ENCODE measurements at places on chromosomes 3 and 15.
A peak's percentile ranks its signal among the peaks of the same experiment; 100 is the strongest.

DNA sequence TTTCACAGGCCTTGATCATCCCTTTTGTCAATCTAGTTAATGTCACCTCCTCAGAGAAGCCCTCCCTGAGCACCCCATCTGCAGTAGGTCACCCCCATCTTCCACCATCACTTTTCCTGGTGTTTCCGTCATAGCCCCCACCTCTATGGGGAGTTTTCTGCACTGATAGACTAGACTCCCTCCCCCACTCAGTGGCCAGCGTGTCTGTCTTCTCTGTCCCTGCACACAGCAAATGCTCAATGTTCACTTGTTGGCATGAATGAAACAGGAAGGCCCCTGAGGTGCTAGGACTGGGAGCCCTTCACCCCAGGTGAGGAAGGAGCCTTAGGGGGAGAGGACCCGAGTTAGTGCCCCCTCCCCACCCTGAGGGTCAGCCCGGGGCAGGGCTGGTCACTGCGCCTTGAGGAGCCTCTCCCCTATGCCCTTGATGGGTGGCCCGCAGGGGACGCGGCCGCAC is 15.8 kb upstream of the FANCD2 start:
- no peak for DNase-seq

DNA sequence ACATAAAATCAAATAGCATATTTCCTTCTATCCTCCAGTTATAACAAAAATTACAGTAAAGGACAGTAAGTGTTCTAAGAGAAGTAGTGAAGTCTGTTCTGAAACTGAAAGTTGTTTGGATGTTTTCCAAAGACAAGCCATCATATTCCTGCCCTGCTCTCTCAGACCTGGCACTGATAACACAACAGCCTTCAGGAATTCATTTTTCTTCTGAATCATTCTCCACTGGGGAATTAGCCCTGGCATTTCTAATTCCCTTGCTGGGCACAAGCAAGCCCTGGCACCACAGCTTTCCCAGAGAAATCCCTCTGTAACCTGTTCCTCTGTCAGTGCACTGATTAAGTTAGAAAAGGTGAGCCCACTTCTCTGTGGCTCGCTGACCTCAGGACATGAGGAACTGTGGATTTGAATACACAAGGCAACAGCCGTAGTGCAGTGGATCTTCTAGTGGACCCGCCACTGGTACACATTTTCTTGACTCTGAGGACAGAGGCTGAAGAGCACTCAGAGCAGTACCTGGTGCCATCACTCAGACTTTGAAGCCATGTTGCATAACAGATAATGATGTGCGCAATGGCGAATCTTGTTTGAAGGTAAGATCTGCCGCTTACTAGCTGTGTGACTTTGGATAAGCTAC is 61.6 kb downstream of the WWTR1 start:
- no peak for DNase-seq

GRCh38 chr3:48422272-48422671 is 7.6 kb downstream of the PLXNB1 start:
- DNase-seq: no peak

DNA sequence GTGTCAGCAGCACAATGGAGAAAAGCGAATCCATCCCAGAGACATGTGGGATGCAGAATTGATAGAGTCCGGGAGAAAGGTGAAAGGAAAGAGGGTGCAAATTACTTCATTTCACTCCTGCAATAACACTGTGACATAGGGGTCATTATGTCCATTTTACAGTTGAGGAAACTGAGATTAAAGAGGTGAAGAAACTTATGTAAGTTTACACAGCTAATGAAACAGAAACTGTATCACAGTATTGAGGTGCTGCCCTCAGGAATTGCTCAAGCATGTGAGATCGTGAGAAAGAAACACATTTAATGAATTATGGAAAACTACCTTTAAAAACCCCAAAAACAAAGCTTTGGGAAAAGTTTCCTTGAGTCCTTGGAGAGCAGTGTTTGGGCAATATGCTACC is 103.6 kb upstream of the PFN2 start:
- DNase-seq: no peak

- DNase-seq: no peak
Observed at GRCh38 chr15:101103598-101103997, 148.2 kb downstream of the CHSY1 start.

DNA sequence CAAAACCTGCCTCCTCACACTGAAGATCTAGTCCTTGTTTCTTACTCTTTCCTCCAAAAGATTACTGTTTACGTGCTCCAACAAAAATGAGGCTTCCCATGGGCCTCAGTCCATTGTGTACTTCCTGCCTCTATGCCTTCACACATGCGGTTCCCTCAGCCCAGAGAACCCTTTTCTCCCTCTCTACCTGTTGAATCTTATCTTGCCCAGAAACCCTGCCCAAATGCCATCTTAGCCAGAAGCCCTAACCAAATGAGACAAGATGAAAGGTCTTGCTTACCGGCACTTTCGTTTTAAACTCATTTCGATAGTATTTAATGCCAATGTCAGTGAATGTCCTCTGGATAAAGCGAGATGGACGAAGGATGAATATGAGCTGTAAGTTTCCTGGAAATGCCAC is 85.5 kb downstream of the B3GNT5 start:
- DNase-seq: no peak

- no peak for DNase-seq
Observed at GRCh38 chr3:97579365-97579764, 185.2 kb upstream of the ARL6 start.

- DNase-seq: no peak
Observed at GRCh38 chr3:113514265-113514769, 639 bp downstream of the SPICE1 start.

- no peak for DNase-seq
Observed at GRCh38 chr3:126994661-126995245, 11.8 kb downstream of the PLXNA1 start.

- DNase-seq: no peak
Observed at GRCh38 chr15:40238532-40239403, at the start of gene PAK6. PAK6 (plus strand) TSS chr15:40239063; CDS start chr15:40264786, 25,723 bp downstream.

GRCh38 chr3:65767551-65767950 is 271.2 kb downstream of the MAGI1 start:
- no peak for DNase-seq

GRCh38 chr15:31296646-31297574 is 29.7 kb upstream of the KLF13 start:
- peak; percentile 7 for DNase-seq

DNA sequence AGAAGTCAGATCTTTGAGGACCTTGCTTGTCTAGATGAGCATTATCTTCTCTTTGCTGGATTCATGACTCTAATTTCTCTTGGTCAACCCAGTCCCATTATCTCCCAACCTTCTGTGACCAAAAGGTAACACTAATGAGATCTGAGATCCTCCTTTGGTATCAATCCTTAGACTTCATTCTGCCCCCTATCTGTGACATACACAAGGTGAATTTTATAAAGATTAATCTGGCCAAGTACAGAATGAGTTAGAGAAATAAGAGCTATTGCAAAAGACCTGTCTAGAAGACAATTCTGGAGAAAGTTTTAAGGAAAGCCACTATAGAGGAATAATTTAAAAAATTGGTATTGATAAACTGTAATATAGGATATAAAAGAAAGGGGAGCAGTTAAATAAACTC is 113.8 kb upstream of the KCNMB2 start:
- DNase-seq: no peak

GRCh38 chr3:29871087-29871486 is 590.2 kb downstream of the RBMS3 start:
- no peak for DNase-seq

- DNase-seq: no peak
Observed at GRCh38 chr15:75436881-75437280, 14.6 kb downstream of the SIN3A start.

DNA sequence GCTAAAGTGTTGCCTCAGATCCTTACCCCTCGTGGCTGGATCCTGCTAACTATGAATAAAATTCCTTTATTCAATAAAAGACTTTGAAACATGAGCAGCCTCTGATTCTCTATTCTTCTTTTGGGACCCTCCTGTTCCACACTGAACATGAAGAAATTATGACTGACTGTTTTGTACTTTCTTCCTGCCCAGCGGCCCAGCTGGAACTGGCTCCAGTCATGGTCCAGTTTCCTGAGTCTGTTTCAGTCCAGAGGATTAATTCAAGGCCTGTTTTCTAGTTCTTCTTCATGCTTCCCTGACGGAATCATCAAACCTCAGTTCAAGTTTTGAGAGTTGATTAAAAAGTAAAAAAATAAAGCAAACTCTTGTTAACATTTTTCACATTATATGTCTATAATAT is 52.6 kb upstream of the CP start:
- no peak for DNase-seq

GRCh38 chr3:36380221-36381031 is at the start of gene STAC:
STAC (plus strand) TSS chr3:36380504; CDS start chr3:36380644, 140 bp downstream.
- DNase-seq: no peak

- DNase-seq: no peak
Observed at GRCh38 chr3:122464659-122465058, 48.8 kb upstream of the WDR5B start.

- no peak for DNase-seq
Observed at GRCh38 chr15:92521624-92522008, 127.9 kb downstream of the ST8SIA2 start.

GRCh38 chr3:47225310-47225906 is 57.2 kb downstream of the KIF9 start:
- DNase-seq: no peak

DNA sequence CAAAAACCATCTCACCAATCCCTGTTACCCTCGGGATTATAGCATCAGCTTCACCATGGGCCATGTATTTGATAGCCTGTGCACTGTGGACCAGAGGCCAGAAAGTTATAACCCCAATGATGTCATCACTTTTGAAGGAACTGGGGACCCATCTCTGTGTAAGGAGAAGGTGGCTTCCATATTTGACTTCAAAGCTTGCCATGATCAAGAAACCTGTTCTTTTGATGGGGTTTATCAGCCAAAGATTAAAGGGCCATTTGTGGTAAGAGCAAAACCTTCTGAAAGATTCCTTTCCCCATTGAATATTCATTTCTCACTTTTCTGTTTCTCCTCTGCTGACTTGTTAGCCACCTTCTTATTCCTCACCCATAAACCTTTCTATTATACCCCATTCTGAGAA is 34.3 kb upstream of the RPL14 start:
- DNase-seq: no peak

DNA sequence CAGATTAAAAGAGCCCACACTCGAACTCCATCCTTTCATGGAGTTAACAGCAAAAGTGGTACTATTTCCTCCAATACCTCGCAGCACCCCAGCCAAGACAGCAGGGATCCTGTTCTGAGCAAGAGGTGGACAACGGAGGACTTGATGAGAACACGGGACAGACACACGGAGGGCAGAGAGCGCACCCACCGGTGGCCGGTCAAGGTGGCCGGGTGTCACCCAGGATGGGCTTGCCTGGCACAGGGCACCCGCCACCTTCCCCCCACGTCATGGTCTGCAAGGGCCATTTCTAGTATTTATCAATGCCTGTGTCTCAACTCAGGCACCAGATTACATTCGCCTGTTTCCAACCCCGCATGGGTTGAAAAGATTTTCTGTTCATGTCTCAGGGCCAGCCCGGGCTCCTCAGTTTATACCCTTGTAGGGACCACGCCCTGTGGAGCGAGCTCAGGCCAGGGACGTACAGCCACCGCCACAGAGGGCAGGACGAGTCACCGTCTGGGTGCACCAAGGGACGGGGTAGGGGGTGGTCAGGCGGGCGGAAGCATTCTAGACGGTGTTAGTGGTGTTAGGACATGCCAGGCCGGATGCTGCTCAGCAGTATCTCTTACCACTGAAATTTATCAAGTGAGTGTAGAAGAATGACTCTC is 64.2 kb downstream of the CYFIP1 start:
- DNase-seq: no peak

- no peak for DNase-seq
Observed at GRCh38 chr15:85141726-85142125, 160.1 kb downstream of the PDE8A start.

- DNase-seq: no peak
Observed at GRCh38 chr15:99029341-99030144, 22.0 kb upstream of the PGPEP1L start.

DNA sequence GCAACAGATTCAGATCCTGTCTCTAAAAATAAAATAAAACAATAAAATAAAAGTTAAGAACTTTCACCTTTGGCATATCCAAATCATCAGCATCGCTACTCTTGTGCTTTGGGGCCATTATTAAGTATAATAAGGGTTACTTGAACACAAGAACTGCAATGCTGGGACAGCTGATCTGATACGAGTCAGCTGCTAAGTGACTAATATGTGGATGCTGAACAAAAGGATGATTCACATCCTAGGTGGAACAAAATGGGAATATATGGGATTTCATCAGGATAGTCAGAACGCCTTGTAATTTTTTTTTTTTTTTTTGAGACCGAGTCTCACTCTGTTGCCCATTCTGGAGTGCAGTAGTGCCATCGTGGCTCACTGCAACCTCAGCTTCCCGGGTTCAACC is 29.7 kb downstream of the BUB1B start:
- DNase-seq: peak; percentile 55

DNA sequence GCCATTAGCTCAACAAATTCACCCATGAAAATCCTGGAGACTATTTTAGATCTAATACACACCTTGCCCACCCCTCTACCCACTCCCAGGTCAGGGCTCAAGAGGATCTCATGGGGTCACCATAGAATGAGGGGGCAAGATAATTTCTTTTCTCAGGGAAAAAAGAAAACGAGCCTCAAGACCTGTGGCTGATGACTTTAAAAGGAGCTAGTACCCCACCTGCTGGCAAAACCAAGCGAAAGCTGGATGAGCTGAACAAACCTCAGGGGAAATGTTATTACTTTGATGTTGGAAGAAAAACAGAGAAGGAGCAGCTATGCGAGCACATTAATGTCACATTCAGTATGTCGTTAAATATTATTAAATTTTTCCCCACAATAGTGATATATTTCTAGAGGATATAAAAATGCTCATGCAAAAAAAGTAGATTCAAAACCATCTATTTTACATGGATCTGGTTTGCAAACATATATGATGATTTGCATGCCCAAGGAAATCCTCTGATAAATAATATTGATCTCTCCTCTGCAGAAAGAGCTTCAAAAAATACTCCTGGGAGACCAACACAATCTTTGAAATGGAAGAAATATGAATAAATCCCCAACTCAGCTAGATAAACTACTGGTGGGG is 37.7 kb downstream of the PLD1 start:
- DNase-seq: no peak

DNA sequence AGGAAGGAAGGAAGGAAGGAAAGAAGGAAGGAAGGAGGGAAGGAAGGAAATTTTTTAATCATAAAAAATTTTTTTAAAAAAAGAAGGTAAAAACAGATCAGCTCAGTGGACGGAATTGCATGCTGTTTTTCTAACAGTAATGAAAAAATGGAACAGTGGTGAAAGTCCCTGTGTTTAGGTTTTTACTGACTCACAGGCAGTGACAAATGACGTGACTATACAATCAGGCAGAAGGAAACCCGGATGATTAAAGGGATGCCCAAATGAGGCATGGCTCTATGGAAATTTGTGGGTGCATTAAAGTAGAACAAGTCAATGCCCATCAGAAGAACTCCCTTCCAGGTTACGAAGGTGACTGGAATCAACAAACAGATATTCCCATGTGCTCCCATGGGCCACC is 135.0 kb downstream of the IMPG2 start:
- DNase-seq: no peak

- no peak for DNase-seq
Observed at GRCh38 chr15:48978638-48979037, 14.9 kb upstream of the SHC4 start.

GRCh38 chr15:30872341-30872748 is 31.4 kb upstream of the FAN1 start:
- no peak for DNase-seq
